ENCODE measurements at places on chromosomes 4 and X.

- no peak for DNase-seq
Observed at GRCh38 chr4:168734703-168735678, 238.1 kb downstream of the PALLD start.

GRCh38 chrX:130746709-130747342 lies 156.2 kb downstream of the ENOX2 start:
- DNase-seq: no peak

- no peak for DNase-seq
Observed at GRCh38 chr4:154455111-154455510, 36.5 kb downstream of the DCHS2 start.

DNA sequence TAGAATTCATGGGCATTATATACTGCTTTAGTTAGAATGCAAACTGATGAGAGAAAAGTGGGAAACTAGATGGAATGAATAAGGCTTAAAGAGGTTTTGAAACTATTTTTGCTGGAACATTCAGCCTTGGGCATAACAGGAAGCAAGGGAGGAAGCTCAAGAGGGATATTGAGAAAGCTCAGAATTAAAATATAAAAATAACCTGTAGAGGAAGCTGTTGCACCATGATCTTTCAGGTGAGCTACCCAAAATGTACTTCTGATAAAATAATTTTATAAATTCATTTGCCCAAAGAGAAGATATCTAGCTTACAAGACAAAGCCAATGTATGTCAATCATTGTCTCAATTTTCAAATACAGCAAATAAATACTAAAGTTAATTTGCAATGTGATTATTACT lies 11.3 kb downstream of the GC start:
- no peak for DNase-seq

DNA sequence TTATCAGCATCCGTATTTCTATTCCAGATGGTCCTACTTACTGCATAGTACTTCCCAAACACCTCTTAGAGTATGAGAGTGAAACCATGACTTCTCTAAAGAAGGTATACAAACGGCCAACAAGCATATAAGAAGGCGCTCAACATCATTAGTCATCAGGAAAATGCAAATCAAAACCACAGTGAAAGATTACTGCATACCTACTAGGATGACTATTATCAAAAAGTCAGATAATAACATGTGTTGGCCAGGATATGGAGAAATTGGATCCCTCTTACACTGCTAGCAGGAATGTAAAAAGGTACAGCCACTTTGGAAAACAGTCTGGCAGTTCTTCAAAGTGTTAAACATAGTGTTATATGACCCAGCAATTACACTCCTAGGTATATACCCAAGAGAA lies 215.3 kb upstream of the CXorf66 start:
- DNase-seq: no peak

- no peak for DNase-seq
Observed at GRCh38 chrX:148865277-148866210, 365.1 kb downstream of the AFF2 start.

- no peak for DNase-seq
Observed at GRCh38 chr4:155632310-155632840, 34.3 kb upstream of the GUCY1A1 start.

- DNase-seq: no peak
Observed at GRCh38 chrX:153744210-153745066, 19.6 kb upstream of the PLXNB3 start.

GRCh38 chr4:85946821-85947220 lies 413.0 kb downstream of the MAPK10 start:
- DNase-seq: no peak

- no peak for DNase-seq
Observed at GRCh38 chr4:139740531-139741041, 75.0 kb downstream of the MGST2 start.

DNA sequence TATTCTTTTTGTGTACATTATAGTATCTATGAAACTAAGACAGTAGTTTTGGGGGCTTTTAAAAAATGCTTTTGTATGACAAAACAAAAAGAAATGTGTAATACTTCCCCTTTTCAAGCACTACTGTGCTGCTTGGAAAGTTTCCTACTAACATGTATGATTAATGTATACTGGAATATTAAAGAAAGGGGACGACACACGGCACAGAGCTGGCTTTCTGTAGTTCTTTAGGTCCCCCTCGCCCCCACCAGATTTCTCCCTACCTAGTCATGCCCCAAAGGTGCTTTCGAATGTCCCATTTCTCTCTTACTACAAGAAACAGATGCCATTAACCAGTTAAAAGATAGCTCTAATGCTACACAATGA lies 1.6 kb upstream of the AP1S2 start:
- DNase-seq: no peak

DNA sequence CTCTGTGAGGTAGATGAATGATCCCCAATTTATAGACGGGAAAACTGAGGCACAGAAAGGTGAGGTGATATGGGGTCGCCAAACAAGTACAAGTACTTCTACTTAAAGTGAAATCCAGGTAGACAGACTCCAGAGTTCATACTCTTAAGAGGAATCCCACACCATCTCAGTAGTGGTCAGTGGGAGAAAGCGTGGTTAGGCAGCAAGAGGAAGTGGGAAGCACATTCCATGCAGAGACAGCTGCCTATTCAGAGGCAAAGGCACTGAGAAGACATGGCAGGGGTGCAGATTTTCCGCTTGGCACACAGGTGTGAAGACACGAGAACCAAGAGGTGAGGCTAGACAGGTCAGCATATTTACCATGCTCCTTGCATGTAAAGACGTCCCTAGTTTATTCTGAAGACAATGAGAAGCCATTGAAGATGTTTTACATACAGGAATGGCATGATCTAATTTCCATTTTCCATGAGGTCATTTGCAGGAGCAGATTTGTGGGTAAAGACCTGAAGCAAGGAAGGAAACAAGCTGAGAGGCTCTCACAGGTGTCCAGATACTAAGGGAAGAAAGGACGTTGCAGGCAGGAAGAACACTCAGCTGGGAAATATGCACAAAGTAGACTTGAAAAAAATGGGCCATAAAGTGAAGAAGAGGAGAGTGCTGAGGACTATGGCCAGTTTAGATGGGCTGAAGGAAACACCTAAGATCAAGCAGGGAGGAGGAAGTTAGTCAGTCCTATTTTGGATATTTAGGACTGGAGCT lies 17.3 kb upstream of the CLNK start:
- DNase-seq: no peak

DNA sequence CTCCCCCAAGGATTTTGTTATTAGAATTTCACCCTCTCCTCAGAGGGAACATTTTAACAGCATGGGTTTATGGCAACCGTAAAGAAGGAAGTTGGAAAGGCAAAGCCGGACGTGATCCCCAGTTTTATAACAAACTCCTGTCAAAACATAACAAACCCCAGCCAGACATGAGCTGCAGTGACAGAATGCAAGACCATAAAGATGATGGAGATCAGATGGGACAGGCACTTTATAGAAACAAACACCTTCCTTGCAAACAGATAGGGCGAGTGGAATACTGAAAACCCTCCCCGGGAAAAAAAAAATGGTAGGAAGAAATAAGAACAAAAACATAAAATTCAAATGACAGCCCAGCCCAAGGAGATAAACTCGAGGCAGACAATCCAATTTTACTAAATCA lies 281.4 kb downstream of the LDB2 start:
- DNase-seq: no peak

DNA sequence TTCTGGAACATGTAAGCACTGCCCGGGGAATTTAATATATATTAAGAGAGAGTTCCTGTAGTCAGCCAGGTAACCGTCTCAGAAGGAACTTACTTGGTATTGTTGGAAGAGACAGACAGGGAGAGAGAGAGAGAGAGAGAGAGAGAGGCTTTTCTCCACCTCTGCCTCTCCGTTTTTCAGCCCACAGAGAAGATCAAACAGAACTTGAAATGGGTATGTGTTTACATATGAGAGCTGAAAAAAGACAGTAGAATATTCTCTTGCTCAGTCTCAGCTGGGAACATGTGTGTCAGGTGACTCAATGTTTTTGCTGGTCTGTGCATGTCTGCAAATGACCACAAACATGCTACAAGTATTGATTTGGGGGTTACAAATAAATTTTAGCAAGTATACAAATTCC lies 81.9 kb downstream of the MAGED1 start:
- no peak for DNase-seq

DNA sequence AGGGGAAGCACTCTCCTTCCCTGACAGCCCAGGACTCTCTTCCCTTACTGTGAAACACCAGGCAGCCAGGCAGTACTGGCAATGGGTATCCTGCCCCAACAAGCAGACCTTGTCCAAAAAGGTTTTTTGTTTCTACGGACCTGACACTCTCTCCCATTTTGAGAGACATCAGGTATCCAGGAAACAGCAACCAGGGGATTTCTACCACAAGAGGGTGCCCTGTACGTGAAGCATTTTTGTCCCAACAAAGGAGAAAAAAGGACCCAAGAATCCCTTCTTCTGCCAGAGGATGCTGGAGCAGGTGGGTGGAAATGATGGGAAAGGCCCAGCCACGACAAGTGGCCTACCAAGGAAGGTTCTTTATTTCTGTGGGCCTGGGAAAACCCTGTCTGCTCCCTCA lies 65.7 kb upstream of the FGF13 start:
- no peak for DNase-seq

GRCh38 chrX:152904151-152905080 lies 6.5 kb downstream of the ZNF185 start:
- no peak for DNase-seq

DNA sequence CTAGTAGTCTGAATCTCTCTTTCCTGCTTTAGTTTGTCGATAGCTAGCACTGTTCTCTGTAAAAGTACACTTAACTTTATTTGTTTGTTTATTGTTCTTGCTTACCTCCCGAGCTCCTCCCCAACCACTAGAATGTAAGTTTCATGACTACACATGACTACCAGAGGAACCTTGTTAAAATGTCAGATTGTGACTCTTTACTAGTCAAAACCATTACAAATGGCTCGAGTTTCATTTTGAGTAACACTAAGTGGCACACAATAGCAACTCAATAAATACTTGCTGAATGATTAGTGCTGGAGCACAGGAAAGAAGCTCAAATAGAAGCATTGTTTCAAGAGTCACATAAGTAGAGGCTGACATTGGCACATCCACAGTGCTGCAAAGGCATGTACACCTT lies 116.1 kb downstream of the MAPK10 start:
- no peak for DNase-seq

GRCh38 chr4:71456841-71457240 lies 118.0 kb downstream of the SLC4A4 start:
- DNase-seq: no peak

DNA sequence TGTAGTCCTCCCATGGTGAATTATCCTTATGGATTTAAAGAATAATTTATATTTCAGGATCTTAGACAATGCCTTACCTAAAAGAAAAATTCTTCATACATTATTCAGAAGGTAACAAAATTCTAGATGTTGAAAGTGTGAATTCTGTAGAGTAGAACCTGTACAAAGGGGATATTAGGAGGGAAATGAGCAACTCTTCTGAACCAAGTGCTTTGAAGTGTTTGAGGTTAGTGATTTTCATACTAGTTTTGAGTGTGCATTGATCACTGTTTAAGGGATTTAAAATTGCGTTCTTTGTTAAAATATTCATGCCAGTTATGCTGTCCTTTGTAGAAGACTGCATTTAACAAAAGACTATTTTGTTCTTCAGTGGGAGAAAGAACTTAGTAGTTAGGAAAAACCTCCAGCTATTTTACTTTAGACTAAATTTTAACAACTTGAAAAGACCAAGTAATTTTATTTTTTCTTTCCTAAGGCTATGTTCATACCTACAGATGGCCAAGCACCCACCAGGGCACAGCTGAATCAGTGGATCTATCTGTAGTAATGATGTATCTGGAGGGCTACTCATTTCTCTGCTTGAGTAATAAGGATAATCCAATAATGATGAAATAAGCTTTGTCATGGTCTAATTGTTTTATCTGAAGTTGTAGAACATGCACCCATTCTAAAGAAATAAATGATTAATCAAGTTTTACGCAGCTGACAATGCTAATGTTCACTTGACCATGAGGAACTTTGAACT lies 134.3 kb upstream of the RPS6KA6 start:
- DNase-seq: no peak

GRCh38 chrX:44871114-44871645 lies 1.8 kb upstream of the KDM6A start:
- DNase-seq: no peak

DNA sequence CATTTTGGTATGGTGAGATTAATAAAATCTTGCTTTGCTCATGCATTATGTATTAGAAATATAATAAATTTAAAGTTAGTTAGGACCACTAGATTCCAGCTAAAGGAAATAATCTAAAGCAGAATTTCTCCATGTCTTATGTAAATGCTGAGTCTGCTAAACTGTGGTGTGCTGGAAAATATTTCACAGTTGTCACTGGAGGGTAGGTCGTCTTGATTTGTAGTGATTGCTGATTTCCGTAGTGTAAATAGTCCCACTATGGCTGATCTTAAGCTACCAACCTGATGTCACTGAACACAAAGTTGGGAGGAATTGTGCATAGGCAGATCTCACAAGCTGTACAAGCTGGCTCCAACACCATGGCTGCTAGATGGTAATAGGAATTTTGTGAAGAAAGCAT lies 133.4 kb upstream of the NR3C2 start:
- DNase-seq: no peak

- DNase-seq: no peak
Observed at GRCh38 chrX:109797311-109797975, 64.4 kb upstream of the ACSL4 start.

DNA sequence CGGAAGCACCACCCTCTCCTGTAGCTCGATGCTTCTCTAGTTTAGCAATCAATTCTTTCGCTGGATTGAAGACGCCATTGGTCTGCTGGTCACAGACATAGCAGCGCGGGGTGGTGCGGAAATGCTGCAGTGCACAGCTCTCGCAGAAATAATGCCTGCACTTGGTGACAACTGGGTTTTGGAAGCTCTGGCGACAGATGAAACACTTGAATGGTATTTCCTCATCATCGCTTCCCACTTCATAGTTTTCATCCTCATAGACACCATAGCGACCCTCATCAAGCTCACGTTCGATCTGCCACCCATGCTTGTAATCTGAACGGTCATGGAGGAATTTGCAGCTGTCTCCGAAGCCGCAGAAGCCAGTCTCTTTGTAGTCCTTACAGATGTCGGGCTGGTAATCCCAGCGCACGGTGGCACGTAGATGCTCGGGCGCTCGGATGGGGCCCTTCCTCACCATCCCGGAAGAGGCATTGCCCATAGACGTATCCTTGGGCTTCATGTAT lies 854 bp downstream of the RNF113A start:
- no peak for DNase-seq

DNA sequence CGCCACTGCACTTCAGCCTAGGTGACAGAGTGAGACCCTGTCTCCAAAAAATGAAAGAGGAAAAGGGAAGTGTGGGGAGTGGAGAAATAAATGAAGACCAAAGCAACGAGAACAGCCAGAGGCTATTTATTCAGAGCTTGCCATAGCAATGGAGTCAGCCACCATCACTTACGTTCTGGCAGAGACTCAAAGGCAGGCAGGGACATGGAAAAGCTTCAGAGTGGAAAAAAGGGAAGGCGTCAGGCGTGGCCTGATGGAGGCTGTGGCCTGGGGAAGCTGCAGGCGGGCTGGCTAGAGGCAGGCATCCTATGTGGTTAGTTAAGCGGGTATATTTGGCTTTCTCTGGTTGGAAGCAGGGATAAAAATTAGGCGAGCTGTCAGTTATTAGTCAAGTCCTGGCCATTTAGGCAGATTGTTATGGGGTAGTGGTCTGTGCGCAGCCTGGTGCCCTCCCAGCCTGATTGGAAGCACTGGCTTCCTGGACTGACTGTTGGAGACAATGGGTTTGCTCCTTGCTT lies 73.3 kb downstream of the DCTD start:
- no peak for DNase-seq
